ENCODE measurements at places on chromosomes 13 and 19.

DNA sequence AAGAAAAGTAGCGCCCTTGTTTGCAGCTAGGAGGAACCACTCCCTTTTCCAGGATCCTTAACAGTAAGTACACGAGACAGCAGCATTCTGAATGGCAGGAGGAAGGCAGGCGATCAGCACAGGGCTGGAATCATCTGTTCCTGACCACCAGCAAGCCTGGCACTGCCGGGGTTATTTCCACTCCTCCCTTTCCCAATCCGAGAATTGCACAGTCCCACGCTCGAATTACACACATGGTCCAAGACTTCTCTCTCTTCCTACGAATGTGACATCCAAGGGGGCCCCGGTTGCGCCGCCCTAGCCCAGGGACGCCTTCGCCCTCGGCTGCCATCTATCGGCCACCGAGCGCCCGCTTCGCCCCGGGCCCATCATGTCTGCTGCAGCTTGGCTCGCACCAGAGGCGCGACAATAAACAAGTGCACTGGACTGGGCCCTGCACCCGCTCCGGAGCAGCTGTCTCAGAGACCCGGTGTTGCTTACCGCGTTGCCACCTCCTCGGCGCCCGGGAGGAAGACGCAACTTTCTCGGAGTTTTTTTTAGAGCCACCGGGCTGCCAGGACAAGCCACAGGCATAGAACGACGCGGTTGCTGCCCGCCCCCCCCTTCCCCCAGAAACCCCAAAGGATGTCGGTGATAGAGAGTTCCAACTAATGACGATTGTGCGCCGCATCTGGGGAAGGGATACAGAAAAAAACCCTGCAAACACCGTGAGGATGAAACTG is at the start of gene SLITRK5:
Gene SLITRK5 (plus strand): TSS at position 341 of the 722 bp plus-strand sequence. CDS start 4,018 bp downstream, outside the sequence.
- peak; percentile 90 for DNase-seq

DNA sequence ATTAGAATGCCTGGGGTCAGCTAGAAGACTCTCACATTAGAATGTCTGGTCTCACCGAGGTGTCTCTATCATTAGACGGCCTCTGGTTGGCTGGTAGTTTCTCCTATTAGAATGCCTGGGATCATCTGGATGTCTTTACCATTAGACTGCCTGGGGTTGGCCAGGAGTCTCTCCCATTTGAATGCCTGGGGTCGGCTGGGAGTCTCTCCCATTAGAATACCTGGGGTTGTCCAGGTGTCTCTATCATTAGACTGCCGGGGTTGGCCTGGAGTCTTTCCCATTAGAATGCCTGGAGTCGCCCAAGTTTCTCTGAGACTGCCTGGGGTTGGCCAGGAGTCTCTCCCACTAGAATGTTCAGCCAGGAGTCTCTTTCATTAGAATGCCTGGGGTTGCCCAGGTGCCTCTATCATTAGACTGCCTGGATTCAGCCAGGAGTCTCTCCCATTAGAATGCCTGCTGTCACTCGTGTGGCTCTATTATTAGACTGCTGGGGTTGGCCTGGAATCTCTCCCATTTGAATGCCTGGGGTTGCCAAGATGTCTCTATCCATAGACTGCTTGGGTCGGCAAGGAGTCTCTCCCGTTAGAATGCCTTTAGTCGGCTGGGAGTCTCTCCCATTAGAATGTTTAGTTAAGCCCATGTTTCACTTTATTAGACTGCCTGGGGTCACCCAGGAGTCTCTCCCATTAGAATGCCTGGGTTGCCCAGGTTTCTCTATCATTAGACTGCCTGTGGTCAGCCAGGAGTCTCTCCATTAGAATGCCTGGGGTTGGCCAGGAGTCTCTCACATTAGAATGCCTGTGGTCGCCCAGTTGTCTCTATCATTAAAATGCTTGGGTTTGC is 1467.8 kb downstream of the UQCRFS1 start:
- no peak for DNase-seq

DNA sequence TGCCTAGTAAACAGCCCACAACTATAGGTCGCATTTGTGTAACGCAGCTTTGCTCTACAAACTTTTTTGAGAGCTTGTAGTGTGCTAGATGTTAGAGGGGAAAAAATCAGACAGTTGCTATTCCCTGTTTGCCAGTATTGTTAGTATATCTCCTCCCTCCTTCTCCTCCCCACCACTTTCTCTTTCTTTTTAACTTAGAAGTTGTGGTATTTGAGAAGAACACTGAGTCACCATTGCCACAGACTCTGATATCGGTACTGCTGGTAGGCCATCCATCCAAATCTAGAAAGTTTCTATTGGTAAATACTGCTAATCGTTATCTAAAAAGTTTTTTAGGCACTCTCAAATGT is 666 bp downstream of the POMP start:
- DNase-seq = no peak

GRCh38 chr19:49847731-49848696 is 2.9 kb upstream of the PTOV1 start:
- no peak for DNase-seq

GRCh38 chr13:80604098-80604497 is 263.2 kb upstream of the SPRY2 start:
- DNase-seq = no peak

GRCh38 chr19:48969276-48970138 is 4.4 kb downstream of the FTL start:
- DNase-seq = peak; percentile 93

- no peak for DNase-seq
Observed at GRCh38 chr13:42055500-42056085, 7.1 kb downstream of the DGKH start.

DNA sequence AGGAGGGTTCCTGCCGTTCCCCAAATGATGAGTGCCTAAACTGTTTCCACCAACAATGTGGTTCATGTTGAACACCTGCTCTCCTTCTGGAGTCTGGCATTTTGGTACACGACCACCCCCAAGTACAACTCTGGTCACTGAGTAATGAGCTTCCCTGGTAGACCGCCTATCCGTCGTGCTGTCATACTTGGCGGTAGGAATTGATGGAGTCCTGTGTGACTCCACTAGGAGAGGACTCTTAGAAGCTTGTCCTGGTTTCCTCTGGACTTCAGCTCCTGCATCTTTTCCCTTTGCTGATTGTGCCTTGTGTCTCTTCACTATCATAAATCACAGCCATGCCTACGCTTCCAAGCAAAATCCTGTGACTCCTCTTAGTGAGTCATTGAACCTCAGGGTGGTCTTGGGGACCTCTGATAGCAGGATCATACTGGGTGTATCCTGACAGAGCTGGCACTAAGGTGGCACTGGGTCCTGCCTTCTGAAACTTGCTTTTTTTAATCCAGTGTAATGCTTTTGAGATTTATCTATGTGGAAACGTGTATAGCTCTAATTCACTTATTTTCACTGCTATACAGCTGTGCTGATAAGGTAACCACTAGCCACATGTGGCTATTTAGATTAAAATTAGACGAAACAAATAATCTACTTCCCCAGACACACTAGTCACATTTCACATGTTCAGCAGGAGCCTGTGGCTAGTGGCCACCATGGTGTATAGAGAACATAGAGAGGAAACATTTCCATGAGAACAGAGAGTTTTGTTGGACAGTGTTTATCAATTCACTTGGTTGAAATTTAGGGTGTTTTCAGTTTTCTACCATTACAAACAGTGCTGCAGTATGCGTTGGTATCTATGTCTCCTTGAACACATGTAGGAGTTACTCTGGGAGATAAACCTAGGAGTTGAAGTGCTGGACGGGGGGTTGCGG is 6.1 kb upstream of the ASF1B start:
- DNase-seq = no peak

All from BE2C (cell line).